ENCODE measurements at places on chromosomes 3 and 15.

GRCh38 chr3:167469381-167469780, 4.5 kb downstream of the SERPINI2 start:
- no peak for DNase-seq

GRCh38 chr3:126573492-126574117, 14.9 kb upstream of the C3orf22 start:
- DNase-seq: no peak

GRCh38 chr3:40624189-40624769, 99.5 kb downstream of the ZNF621 start:
- DNase-seq: no peak

- DNase-seq: no peak
Measured at GRCh38 chr3:100754563-100755334, 45.5 kb downstream of the TFG start.

DNA sequence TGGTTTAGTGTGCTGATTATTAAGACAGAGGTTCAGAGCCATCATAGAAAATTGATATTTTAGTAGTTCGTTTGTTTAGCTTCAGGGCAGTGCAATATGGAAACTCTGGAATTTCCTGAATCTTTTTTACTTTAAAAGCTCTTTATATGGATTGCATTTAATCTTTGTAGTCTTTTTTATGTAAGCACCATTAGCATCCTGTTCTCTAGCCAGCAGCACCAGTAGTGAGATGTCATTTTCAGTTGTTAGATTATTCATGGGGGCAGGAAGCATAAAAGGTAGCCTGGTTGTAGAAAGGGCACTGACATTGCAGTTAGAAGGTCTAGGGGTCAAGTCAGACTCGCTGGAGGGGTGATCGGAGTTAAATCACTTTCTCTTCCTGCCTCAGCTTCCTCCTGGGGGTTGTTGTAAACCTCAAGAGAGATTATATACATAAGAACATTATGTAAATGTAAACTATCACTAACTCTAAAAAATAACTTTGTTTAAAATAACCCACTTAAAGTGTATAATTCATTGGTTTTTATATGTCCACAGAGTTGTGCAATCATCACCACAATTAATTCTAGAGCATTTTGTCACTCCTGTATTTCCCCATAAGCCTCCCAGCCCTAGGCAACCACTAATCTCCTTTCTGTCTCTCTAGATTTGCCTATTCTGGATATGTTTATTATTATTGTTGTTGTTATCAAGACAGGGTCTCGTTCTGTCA, 31.4 kb upstream of the ITPKA start:
- no peak for DNase-seq

- DNase-seq: no peak
Measured at GRCh38 chr15:57375827-57376695, at the start of gene CGNL1. Gene CGNL1, plus strand, starts transcription at chr15:57376505. Its CDS starts 61,495 bp downstream, at chr15:57438000.

GRCh38 chr15:68778876-68779275, 41.8 kb downstream of the ANP32A start:
- DNase-seq: no peak

DNA sequence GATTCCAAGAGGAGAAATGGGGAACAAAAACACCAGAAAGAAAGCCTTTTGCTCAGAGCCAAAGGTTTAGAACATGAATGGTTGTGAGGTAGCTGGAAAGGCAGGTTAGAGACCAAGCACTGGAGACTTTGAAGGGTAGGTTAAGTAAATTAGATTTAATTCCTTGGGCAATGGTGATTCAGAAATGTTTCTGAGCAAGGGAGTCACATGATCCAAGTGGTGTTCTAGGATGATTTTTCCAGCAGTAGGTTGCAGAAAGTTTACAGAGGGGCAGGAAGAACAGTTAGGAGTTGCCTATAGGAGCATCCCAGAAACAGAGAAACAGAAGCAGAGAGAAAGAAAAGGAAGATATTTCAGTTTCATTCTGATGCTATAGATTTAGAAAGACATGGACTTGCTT, 139.8 kb downstream of the WDR76 start:
- no peak for DNase-seq

GRCh38 chr3:134357914-134358811, 16.1 kb downstream of the AMOTL2 start:
- no peak for DNase-seq

DNA sequence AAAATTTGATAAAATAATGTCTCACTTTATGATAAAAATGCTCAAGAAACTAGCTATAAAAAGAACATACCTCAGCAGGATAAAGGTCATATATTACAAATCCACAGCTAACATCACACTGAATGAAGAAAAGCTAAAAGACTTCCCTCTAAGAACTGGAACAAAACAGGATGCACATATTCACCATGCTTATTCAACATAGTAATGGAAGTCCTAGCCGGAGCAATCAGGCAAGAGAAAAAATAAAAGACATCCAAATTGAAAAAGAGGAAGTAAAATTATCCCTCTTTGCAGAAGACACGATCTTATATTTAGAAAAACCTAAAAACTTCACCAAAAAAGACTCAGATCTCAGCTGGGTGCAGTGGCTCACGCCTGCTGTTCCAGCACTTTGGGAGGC, 34.0 kb downstream of the SENP7 start:
- no peak for DNase-seq

DNA sequence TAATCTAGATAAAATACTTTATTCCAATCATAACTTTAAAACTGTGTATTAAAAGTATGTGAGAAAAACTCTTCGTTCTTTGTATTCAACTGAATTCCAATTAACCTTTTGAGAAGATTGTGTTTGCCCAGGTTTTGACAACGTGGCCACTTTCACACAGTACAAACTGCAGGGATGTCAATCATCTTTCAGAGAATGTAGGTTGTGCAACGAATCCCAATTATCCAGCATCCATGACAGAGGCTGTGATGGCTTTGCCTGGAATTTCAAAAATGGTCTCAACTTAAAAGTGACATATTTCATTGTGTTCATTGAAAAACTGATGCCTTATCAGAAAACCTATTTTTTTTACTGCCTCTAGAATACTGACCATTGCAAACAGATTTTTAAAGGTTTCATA, 615.1 kb upstream of the KCNMB2 start:
- DNase-seq: no peak

GRCh38 chr15:26451995-26452394, 320.9 kb downstream of the GABRB3 start:
- DNase-seq: no peak

GRCh38 chr3:181457190-181457589, 254.5 kb upstream of the SOX2 start:
- no peak for DNase-seq

- peak; percentile 37 for DNase-seq
Measured at GRCh38 chr3:134640872-134641470, 9.9 kb downstream of the KY start.

DNA sequence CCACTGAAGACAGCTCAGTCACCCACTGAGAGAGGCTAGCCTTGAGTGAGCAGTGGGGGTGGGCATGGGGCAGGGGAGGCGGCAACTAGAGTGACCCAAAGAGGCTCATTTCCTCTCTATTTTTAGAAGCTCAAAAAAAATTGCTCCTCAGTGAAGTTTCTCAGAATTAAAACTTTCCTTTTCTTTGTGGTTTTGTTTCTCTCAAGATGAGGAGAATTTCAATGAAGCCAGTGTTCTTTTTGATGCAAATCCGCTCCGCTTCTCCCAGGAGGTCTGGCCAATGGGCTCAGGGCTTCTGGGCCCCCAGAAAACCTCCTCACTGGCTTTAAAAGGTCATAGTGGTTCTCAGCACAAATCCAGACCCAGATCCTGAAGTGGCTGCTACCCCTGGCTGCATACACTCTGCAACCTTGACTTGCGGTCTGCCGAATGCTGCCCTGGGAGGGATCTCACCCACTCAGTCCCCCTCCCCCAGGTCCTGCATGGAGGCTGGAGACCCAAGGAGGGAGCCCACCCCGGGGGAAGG, at the start of gene ACSBG1:
ACSBG1 (minus strand) TSS at position 51 of the 526 bp plus-strand sequence. CDS start 64 bp downstream, outside the sequence.
- DNase-seq: no peak

DNA sequence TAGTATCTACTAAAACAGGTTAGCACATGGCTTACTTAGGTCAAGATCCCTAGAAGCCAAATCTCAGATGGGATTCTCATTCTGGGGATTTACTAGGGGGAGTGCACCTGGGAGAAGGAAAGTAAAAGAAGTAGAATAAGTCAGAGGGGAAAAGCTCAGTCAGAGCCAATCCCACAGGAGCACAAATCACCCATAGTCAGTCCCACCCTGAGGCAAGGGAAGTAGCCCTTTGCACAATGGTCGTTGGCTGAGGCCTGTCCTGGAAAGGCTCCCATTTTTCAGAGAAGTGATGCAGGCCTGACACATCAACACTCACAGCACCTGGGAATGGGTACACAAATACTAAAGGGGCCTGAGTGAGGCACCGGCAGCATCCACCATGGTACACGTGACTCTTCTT, 39.8 kb downstream of the SST start:
- DNase-seq: no peak

DNA sequence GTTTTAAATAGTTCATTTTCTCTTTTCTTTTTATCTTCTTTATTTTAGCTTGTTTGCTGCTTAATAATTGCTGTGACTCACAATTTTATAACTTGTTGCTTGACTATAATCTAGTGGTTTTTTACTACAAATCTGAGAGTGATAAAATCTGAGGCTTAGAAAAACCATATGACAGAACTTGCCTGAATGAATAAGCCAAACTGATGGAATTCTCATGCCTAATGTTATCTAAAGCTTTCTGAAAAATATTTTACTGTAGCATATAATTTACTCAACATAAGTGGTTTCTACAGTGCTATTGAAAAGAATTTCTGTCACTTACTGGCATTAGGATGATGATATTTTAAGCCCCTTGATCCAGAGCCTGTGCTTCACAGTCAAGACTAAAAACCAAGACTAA, 175.1 kb downstream of the VGLL3 start:
- no peak for DNase-seq

- no peak for DNase-seq
Measured at GRCh38 chr3:116140100-116140689, 305.1 kb downstream of the LSAMP start.

GRCh38 chr15:26773917-26774316, 1.1 kb upstream of the GABRB3 start:
- no peak for DNase-seq

DNA sequence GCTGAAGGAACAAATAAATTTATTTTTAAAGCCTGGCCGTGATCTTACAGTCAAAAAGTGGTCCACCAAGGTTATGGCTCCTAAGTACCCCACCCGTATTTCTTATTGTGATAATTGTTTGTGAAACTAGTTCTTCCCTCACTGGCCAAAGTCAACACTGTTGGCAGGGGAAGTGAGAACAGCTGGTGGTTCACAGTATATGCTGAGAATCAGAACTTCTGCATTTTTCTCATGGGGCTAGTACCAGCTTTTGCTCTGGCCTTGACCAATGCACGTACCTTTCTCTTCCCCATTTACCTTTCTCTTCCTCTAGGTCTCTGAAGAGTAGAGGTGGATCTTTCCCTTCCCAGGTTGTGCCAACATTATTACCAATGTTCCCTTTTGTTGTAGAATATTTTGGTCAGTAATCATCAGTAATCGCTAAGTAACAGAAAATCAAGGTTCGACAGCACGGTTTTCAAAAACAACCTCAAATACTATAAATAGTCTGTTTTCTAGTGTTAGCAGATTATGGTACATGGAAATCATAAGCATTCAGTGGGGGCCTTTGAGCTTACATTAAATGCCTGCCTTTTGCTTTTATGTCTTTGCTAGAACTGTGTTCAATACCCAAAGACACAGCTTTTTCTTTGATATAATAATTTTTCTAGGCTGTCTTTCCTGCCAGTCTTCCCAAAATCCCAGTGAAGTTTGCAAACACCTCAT, 268.0 kb downstream of the LPP start:
- DNase-seq: no peak

- peak; percentile 90 for DNase-seq
Measured at GRCh38 chr3:57755741-57756527, at the start of gene SLMAP. Gene SLMAP, plus strand, starts transcription at chr3:57756309. Its CDS starts 1,343 bp downstream, at chr3:57757652.

GRCh38 chr3:114451051-114451451, 157.2 kb downstream of the TIGIT start:
- no peak for DNase-seq

- DNase-seq: no peak
Measured at GRCh38 chr3:53044711-53045517, 959 bp downstream of the SFMBT1 start.

DNA sequence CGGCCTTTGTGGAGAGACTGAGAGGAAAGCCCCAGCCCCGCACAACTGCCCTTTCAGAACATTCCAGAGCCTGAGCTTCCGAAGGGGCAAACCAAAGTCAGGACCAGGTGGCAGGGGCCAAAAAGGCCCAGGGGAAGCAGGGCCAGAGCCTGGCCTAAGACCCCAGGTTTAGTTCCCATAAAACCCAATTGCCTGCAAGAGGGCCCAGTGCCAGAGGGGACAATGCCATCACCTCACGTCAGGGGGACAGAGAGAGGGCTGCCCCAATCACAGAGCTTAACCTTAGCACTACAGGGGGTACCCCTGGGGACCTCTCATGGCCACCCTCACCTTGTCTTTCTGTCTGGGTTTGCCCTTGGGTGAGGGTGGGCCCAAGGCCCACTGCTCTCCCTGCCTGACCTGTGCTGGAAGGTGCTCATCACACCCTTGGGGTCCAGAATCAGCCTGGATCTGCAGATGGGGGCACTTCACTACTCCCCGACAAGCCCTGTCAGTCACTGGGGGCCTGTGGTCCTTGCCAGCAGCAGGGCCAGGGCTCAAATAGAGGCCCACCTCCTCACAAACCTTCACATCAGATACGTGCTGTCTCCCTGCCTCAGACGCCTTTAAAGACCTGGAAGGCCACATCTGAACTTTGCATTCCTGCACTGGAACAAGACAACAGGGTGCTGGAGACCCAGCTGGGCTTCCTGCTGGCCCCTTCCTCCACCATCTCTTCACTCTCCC, 3.8 kb downstream of the CALML4 start:
- no peak for DNase-seq

GRCh38 chr3:142968319-142969025, 5.0 kb upstream of the PAQR9 start:
- no peak for DNase-seq

DNA sequence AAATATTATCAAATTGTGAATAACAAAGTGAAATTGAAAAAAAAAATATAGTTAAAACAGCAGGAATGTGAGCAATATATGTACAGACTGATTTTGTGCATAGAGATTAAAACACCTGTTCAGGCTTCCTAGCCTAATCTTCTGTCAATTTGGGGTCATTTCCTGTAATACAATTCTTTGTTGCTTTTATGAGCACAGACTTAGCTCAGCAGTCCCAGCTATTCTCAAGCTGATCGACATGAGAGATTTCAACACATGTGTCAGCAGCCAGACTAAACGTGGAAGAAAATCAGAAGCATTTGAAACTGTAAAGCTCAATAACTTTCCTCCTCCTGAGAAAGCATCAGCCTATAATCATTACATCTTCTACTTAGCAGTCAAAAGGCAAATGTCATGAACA, 1.6 kb upstream of the FHIT start:
- DNase-seq: no peak

Measured in iPS DF 6.9 (cell line).